ENCODE measurements at places on chromosomes 1 and 21.
A peak's percentile ranks its signal among the peaks of the same experiment; 100 is the strongest.

GRCh38 chr1:117003223-117003875, 1.8 kb downstream of the CD101 start:
- no peak for DNase-seq

DNA sequence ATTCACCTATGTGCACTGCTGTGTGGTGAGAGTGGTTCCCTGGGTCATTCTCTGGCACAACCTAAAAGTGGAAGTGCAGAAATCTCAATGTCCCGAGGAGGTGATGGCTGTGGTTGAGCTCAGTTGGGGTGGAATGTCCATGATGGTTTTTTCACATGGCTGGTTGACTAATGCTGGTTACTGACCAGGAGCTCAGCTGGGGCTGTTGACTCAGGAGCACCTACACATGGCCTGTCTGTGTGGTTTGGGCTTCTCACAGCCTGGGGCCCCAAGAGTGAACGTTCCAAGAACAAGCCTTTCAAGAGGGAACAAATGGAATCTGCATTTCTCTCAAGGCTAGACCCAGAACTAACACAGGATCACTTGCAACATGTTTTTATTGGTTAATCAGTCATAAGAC, 6.4 kb upstream of the KANK4 start:
- peak; percentile 76 for DNase-seq

GRCh38 chr1:228021355-228022030, 14.7 kb downstream of the WNT3A start:
- DNase-seq, result no peak

DNA sequence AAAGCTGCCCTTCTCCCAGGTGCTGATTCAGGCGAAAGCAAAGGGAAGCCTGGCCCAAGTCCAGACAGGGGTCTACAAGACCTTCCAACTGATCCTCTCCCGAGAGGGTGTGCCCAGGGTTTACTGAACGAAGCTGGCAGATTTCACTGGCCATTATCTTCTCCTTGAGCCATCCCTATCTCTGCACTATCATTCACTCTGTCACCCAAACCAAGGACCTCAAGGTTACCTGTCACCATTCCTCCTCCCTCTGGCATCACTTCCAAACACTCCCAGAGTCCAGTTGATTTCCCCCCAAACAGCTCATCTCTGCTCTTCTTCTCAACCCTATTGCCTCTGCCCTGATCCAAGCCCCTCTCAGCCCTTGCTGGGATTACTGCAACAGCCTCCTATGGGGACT, 4.9 kb downstream of the STK40 start:
- DNase-seq, result no peak

GRCh38 chr1:224957696-224958095, 28.2 kb downstream of the DNAH14 start:
- no peak for DNase-seq

DNA sequence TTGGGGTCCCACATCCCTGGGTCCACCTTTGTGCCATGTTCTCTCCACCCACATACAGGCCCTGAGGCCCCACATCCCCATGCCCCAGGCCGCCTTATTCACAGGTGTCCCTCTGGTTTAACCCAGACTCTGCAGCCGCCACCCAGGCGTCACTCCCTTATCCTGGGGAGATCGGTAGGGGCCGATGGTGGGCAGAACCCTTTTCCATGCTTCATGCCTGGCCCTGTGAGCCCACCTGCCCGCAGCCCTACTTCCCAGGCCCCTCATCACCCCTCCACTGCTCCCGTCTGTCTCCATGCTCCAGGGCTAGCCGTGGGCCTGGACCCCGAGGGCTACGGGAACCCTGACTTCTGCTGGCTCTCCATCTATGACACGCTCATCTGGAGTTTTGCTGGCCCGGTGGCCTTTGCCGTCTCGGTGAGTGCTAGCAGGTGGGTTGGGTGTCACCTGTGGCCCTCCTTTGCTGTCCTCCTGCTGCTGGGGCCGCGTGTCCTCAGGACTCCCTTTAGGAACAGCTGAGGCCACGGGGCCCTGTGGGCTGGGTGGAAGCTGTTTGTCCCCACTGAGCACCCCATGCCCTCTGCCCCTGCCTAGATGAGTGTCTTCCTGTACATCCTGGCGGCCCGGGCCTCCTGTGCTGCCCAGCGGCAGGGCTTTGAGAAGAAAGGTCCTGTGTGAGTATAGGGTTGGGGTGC, 12.2 kb downstream of the PSRC1 start:
- DNase-seq, result no peak

DNA sequence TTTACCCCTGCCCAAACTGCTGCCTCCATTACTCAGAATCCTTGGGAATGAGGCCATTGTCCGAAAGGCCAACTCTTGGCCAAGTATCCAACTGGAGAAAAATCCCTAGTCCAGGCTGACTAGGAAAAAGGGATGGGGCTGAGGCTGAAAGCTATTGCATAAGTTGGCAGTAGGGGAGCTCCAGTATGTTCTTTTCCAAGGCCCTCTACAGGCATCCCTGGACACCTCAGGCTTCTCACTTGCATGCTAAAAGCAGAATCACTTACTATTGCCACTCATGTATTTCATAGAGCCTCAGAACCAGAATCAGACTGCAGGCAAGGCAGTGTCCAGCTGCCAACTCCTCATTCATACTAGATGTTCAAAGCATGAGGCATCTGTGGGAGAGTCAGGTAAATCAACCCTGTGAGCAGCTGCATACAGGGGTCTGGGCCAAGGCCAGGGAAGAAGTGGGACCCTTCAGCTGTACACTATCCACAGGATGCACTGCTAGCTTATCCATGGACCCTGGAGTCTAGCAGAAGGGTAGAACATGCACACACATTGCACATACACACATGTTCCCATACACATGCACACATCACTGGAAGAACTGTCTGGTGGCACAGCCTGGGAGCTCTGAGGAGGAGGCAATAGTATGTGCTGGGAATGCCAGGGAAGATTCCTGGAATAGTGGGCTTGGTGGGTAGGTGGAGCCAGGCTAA, 195.3 kb downstream of the C1orf94 start:
- no peak for DNase-seq

GRCh38 chr1:227401562-227402342, 83.5 kb upstream of the CDC42BPA start:
- DNase-seq, result no peak

- DNase-seq, result no peak
Measured at GRCh38 chr1:230232371-230232771, 165.3 kb downstream of the GALNT2 start.

- DNase-seq, result no peak
Measured at GRCh38 chr1:232335261-232335660, 294.7 kb downstream of the SIPA1L2 start.

DNA sequence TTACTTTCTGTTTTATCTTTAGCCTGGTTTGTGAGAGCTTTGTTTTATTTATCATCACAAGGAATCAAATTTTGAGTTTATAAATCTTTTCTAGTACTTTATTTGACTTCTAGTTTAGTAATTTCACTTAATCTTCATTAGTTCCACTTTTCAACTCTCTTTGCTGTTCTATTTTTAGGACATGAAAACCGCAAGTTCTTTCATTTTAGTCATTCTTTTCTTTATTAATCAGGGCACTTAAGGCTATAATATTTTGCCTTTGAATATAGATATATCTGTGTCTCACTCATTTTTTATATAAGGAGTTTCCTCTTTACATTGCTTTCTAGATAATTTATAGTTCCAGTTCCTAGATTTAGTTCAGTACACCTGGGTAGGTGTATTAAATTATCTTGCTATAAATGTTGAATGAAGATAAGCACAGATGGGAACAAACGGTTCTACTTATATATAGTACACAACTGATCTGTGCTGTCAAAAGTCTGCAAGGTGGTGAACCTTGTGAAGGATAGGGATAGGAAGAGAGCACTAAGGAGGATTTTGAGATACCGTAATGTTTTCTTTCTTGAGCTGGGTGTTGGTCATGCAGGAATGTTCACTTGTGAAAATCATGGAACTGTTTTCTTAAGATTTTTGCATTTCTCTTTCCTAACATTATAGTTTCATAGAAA, 402.3 kb downstream of the RYR2 start:
- no peak for DNase-seq

GRCh38 chr21:40783404-40783803, 63.6 kb downstream of the DSCAM start:
- DNase-seq, result no peak

- DNase-seq, result no peak
Measured at GRCh38 chr21:29649406-29649814, 290.4 kb downstream of the GRIK1 start.

GRCh38 chr21:45972353-45972715, 9.2 kb upstream of the COL6A1 start:
- DNase-seq, result no peak

DNA sequence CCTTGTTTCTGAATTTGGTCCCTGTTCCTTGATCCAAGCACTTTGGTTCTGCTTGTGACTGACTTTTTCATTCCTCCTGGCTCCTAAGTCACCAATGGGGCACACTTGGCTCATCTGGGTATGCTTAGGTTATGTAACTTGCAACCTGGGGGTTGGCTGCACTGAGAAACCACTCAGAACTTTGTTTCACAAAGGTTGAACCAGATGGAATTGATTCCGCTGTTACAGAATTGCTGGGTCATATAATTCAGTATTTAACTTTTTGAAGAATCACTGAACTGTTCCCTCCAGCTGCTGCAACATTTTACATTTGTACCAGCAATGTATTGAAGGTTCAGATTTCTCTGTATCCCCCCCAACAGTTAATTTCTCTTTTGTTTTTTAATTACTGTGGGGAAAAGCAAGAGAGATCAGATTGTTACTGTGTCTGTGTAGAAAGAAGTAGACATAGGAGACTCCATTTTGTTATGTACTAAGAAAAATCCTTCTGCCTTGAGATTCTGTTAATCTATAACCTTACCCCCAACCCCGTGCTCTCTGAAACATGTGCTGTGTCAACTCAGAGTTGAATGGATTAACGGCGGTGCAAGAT, 9.6 kb upstream of the NVL start:
- DNase-seq, result no peak

- DNase-seq, result no peak
Measured at GRCh38 chr1:239212811-239213220, 173.6 kb upstream of the CHRM3 start.

DNA sequence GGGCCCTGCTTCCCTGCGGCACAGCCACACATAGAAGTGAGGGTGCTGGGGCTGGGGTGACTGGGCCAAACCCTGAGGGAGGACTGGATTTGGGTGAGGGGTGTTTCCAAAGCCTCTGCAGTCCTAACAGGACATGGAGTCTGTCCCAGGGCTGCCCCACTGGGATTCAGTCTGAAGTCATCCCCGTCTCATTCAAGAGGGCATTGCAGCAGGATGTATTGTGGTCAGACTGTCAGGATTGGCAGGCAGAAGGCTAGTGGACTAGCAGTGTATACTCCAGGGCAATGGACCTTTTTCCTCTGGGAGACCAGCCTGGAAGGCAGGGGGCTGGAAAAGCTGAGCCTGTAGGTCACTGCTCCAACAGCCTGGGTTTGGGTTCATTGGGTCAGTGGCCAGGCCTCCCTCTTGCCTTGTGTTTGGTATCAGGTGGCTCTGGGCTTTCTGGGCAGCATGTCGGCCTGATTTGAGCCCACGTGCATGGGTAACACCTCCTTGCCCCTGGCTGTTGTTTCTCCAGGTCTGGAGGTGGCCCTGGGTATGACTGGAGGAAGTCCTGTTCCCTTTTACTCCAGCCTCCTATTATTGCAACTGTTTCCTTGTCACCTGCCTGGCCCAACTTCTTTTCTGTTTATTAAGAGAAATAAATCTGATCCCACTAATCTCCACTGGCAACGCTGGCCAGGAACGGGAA, 41.0 kb upstream of the SYNC start:
- DNase-seq, result no peak

- no peak for DNase-seq
Measured at GRCh38 chr1:89799495-89799894, 21.3 kb upstream of the LRRC8D start.

GRCh38 chr21:43618940-43619339, 40.3 kb downstream of the HSF2BP start:
- no peak for DNase-seq

GRCh38 chr1:81877940-81878339, 77.2 kb downstream of the ADGRL2 start:
- no peak for DNase-seq

DNA sequence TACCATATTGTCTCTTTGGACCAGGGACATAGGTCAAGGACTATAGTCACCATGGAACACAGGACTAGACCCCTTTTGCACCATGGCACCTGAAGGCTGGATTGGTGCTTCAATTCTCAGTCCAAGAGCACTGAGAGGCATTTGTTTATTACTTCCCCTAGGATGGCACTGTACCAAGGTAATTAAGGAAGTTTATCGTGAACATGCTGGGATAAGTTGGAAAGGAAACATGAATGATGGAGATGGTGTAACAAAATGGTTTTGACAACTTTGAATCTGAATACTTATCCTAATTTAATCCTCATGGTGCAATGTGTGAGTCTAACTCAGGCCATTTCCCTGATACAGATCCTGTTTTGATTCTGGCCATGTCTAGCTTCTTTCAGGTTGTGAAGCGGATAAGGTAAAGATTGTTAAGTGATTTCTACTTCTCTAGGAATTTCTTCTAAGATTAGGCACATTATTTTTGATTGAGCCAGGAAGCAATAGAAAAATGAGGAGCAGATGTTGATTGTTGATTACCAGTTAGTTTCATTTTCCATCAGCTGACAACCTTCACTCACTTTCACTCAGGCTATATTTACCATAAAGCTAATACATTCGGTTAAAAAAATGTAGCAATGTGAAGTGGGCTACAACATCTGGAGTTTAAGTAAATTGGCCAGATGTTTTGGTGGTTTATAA, 37.3 kb upstream of the SIPA1L2 start:
- no peak for DNase-seq

DNA sequence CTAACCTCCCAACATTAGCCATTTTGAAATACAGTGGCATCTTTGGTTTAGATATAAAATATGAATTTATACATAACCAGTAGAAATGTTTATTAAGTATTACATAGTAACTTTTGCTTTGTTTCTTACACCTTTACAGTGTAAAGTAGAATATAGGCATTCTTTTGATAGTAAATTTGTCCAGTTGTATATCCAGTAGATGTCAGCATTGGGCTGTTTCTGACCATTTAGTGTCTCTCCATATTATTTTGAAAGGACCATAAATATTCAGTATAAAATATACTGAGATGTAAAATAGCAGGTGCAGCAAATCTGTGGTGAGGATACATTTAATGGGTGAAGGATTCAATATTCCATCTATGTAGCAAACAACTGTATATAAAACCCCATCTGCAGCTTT, 115.8 kb upstream of the ZRANB2 start:
- DNase-seq, result peak; percentile 15

- DNase-seq, result no peak
Measured at GRCh38 chr1:207804721-207805468, 53.0 kb downstream of the CD46 start.

GRCh38 chr1:232954594-232955365, 4.4 kb downstream of the NTPCR start:
- no peak for DNase-seq

Data from astrocyte of the cerebellum (primary cell).